A549 treated with CORT108297 at 1 μM for 4 hours (cell line): ENCODE measurements at places on chromosomes 4 and X. TPM values are rescaled to one million over a fixed set of nuclear protein-coding genes. Genes with fewer than 3 reads are reported as not detected.

The CXCL1 gene
- 9.1 to 35.8 TPM (median 16.9 TPM) in 5 replicates for total RNA-seq

The MECP2 gene
- 17.2 to 21.6 TPM (median 19.6 TPM) in 5 replicates for total RNA-seq

The SHROOM3 gene
- 4.5 to 9.2 TPM (median 7.1 TPM) in 5 replicates for total RNA-seq

The TAPT1 gene
- 12.0 to 17.0 TPM (median 12.3 TPM) in 5 replicates for total RNA-seq

The TEX13C gene
- total RNA-seq = 0.02 TPM in 1 of 5 replicates, not detected in the others

The SASH3 gene
- not detected in 5 replicates for total RNA-seq

The CTAG2 gene
- not detected in 5 replicates for total RNA-seq

The MFSD8 gene
- total RNA-seq = 11.2 to 17.3 TPM (median 11.7 TPM) in 5 replicates
